Pulmonary artery endothelial cell (primary cell): ENCODE measurements at places on chromosomes 2 and 18.

DNA sequence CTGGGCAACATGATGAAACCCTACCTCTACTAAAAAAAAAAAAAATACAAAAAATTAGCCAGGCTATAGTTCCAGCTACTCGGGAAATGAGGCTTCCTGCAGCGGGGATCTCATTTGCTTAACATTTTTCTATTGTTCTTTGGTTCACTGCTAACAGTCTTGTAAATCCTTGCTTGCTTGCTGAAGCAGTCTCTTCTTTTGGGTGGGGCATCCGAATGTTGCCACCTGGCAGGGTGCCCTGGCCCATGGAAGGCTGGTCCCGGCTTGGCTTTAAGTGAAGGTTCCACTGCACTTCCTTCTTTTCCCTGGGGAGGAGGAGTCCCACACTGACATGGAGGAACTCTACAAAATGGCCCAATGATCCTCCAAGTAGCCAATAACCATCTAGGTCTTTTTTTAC is 6.0 kb upstream of the ANKRD29 start:
- no peak for DNase-seq

- DNase-seq, result no peak
These were observed 81.2 kb downstream of the INSIG2 start for GRCh38 chr2:118169359-118170005.

DNA sequence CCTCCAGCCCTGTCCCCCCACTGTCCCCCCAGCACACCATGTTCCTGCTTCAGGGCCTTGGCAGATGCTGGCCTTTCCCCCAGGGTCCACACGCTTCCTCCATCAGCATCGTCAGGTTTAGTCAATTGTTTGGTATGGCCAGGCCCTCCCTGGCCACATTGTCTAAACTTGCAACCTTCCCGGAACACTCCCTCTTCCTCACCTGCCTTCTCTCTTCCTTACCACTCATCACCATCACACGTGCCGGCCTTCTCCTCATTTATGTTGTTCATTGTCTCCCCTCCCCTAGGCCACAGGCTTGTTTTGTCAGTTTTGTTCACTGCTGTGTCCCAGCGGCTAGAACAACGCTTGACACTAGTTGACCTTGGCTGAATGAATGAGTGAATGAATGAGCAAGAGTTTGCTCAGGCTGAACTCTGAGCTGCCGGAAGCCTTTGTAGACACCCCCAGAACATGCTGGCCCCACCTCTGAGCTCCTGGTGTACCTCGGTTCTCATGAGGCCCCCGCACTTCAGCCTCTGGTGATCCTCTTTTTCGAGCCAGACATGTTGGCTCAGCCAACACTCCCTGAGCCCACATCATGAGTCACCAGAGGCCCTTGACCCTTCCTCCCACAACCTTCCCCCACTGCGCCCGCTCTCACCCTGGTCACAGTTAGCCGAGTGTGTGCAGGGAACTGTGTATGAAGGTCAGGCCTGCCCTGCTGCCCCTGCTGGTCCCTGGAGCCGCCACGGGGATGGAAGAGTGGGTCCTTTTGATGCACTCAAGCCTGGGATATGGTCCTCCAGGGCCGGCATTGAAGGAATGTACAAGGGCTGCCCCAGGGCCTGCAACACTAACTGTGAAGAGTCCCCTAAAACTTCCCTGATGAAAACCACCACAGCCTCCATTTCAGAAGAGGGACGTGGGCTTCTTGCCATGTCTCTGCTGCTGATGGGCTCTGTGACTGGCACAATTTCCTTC is 57.5 kb downstream of the HS1BP3 start:
- no peak for DNase-seq

DNA sequence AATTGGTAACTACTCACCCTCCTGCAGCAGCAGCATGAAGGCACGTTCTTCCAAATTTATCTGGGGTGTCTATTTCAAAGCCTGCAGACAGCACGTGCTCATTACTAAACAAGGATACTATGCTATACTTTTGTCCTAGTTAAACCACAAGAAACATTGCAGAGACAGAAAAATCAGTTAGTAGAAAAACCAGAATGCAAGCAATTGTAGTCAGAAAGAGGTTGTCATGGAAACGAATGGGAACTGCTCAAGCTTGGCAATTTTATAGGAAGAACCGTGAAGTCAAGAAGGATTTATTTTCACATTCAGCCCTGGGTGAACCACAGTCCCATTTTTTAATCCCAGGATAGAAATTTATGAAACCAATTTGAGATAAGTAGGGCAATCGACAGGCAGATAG is 162.2 kb upstream of the PGAP1 start:
- no peak for DNase-seq

GRCh38 chr2:205686056-205686782 is 3.9 kb downstream of the NRP2 start:
- DNase-seq, result no peak

GRCh38 chr18:23122334-23123229 is 12.7 kb upstream of the CABLES1 start:
- no peak for DNase-seq

GRCh38 chr2:201242571-201243277 is 17.6 kb upstream of the CASP8 start:
- DNase-seq, result no peak

GRCh38 chr18:68177807-68178702 is 536.9 kb downstream of the TMX3 start:
- DNase-seq, result no peak

DNA sequence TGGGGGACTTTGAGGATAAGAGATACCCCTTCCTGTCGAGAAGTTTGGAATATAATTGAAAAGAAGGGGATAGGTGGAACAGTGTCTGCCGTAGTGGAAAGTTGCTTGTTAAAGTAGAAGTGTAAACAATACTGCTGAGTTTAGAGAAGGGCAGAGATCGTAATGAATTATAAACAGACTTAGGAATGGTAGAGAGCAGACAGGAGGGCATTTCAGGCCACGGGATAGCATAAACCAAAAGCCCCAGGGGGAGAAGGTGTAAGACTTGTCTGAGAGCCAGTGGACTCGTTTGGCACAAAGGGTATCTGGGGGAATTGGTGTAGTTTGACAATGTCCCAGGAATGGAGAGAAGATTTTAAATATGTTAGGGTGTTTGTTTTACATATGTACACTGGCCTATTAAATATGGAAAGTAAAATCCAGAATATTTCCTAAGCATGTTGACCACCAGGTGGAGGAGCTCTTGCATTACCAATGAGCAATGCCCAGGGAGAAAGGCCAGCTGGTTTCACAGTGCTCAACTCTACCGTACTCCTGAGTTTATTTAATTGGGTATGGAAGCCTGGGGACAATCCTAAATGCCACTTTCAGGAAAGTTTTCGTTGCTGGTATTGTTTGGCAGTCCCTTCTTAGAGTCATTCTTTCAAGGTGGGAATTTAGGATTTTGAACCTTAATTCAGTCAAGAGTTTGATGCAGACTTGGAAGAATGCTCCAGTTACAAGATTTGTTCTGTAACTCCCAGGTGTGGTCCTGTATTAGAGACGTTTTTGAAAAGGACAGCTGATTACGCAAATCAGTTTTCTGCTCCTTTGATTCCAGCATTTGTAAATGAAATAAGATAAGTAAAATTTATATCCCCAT is 7.5 kb downstream of the COPS8 start:
- peak; percentile 56 for DNase-seq

GRCh38 chr2:48265169-48266030 is 264.6 kb upstream of the STON1 start:
- no peak for DNase-seq

- DNase-seq, result no peak
These were observed 52.7 kb upstream of the MAPK4 start for GRCh38 chr18:50507120-50507590.

- no peak for DNase-seq
These were observed 55.1 kb downstream of the COPS8 start for GRCh38 chr2:237140689-237141285.

DNA sequence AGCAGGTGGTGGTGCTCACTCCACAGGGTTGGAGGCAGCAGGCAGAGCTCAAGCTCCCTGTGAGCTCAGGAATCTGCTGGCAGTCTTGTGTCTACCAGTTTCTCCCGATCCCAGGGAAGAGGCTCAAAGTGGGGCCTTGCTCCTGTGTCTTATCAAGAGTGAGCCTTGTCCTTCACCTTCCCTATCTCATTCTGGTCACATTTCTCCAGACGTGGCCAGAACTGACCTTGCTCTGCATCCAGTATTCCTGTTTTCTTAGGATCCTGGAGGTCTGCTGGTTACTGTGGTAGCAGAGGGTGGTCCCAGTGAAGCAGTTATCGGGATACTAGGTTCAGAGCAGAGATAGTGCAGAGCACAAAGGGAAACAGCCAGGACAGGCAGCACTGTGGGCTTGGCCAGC is 47.1 kb upstream of the ASB18 start:
- no peak for DNase-seq

GRCh38 chr2:141728886-141729285 is 401.9 kb downstream of the LRP1B start:
- DNase-seq, result no peak

DNA sequence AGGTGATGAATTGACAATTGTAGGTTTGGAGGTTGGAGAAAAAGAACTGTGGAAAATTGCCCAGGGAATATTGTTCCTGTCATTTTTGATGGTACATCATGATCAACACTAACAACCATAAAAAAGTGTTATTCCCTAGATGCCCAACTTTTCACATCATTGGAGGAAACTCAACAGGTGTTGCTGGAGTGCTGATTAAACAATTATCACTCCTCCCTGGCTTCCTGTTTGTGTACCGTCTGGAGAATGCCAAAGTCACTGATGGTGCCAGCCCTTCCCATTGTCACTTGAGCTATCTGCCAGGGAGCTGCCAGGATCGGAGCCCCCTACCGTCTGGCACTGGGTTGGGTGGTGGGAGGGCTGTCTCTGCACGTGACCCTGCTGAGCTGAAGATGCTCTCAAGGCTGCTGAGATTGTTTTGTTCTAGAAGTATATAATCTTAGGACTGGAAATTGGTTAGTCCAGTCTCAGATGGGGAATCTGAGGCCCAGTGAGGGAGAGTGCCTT is 156.9 kb downstream of the PRKCE start:
- DNase-seq, result no peak

DNA sequence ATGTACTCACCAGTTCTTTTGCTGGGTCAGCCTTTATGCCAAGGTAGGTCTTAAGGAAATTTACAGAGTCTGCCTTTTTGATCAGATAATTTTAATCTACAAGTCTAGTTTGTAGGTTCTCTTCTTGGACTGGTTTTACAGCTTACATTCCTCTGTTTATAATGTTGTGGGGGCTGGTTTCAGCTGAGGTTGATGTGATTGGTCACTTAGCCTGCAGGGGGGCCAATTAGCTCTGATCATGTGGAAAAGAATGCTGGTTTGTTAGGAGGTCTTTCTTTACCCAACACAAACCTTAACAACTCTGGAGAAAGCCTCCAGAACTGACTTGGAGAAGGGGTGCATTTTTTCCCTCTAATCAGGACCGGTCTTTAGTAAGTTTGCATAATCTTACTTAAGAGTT is at the start of gene KCNJ13:
TSS of gene KCNJ13 (minus strand) at position 131 of the 400 bp plus-strand sequence. CDS start 5,203 bp downstream, outside the sequence.
- DNase-seq, result no peak
